ENCODE measurements at places on chromosomes 13 and 19.

DNA sequence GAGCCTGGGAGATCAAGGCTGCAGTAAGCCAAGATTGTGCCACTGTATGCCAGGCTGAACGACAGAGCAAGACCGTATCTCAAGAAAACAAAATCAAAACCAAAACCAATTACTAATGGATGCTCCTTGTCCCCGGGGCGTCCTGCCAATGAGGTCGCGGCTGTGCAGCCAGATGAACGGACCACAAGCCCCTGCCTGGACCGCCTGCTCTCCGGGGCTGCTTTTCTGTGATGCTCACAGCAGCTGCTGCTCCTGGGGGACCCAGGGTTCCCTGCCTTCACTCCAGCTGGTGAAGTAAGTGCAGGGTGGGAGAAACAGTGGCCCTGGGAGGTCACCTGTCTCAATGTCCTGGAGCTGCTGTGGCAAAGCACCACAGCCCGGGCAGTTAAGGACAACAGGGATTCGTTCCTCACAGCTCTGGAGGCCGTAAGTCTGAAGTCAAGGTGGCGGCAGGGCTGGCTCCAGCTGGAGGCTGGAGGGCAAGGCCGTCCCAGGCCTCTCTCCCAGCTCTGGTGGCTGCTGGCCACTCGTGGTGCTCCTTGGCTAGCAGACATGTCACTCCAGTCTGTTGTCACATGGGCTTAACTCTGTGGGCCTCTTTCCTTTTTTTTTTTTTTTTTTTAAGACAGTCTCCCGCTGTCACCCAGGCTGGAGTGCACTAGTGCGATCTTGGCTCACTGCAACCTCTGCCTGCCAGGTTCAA lies 10.1 kb downstream of the COPE start:
- DNase-seq: no peak

- no peak for DNase-seq
Measured at GRCh38 chr19:3504735-3505134, 1.4 kb upstream of the FZR1 start.

DNA sequence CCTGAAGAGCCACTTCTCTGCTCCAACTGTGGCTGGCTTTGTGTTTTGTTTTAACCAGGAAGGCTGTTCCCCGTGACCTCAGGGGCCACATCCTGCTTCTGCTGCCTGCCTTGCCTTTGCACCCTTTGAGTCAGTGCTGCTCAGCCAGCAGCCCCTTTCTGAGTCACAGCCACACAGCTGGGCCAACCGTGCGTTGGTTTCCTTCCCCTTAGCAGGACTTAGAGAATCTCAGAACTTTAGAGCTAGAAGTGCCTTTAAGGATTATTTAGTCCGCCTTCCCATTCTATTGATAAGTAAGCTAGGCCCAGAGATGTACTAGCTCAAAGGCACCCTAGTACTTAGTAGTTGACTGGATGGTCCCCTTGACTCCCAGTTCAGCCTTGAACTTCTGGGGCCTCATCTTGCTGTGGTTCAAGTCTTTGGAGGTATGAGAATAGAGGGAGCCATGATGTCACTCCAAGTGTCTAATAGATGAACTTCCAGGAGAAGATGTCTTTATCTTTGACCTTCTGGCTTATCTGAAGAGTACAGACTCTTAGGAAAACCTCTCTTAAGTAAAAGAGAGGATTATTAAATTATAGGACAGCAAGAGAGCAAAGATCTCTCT lies 8.0 kb downstream of the RGCC start:
- DNase-seq: no peak

DNA sequence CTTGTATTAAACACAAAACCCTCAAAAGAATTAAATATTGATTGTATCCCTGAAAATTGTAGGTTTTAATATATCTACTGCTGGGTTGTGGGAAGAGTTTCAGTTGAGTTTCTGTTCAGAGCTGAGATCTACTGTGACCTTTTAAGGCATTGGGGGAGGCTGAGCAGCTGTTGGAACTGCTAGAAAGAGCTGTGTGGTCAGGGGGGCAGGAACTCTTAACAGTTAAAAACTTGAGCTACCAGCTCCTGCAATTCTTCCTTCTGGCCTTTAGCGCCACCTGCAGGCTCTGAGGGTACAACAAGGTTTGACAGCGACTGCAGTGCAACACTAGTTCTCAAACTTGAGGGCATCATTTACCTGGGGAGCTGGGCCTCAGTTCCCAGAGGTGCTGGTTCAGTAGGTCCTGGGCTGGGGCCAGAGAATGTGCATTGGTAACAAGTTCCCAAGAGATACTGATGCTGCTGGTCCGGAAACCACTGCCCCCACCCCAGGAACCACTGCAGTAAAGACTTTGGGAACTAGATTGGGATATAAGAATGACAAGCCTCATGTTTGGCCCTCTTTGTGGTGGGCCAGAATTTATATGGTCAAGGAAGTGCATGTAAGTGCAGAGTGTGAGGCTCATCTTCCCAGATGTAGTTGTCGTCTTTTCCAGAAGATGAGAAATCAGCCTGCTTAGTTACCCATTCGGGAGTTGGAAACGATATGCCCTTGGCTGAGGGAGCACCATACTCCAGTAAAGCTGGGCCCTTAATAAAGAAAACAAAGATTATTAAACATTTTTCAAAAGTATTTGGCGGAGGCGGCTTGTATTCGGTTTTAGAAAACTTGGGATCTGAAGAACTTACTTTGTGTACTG lies 2.6 kb downstream of the RNASEH2B start:
- peak; percentile 87 for DNase-seq

DNA sequence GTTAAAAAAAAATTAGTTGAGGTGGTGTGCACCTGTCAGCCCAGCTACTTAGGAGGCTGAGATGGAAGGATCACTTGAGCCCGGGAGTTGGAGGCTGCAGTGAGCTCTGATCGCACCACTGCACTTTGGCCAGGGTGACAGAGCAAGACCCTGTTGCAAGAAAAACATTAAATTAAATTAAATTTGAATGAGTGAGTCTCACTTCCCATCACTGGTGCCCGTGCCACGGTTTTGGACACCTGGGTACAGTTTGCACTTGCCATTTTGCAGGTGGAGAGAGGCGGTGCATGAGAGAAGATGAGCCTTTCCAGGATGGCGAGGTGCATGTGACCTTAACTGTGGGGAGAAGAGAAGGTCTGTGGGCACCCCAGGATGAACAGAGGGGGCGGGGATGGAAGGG lies 60.3 kb upstream of the ZNF536 start:
- no peak for DNase-seq

- no peak for DNase-seq
Measured at GRCh38 chr19:18226956-18227780, 930 bp upstream of the PDE4C start.

GRCh38 chr13:74695021-74695800 lies 561.0 kb upstream of the KLF12 start:
- no peak for DNase-seq

DNA sequence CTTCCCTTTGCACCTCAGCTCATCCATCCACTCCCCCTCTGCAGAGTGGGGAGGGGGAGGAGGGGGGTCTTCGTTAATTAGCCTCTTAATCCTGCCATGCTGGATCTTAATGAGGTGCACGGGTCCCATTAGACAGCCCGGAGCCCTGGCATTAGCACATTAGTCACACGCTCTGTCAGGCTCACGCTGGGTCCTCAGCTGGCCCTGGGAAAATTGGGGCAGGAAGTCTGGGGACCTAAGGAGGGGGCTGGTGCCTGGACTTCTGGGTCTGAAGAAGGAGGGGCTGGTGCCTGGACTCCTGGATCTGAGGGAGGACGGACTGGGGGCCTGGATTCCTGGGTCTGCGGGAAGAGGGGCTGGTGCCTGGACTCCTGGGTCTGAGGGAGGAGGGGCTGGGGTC lies 444 bp upstream of the NCCRP1 start:
- DNase-seq: no peak

GRCh38 chr13:36377826-36378468 lies 31.8 kb upstream of the SPART start:
- no peak for DNase-seq
